Mesangial cell (primary cell): ENCODE measurements at places on chromosomes 6 and 20. TPM values are rescaled to one million over a fixed set of nuclear protein-coding genes. Genes with fewer than 3 reads are reported as not detected.

The TPD52L2 gene
- 99.1 and 136 TPM in 2 replicates for total RNA-seq

The ANKEF1 gene
- 1.1 and 3.2 TPM in 2 replicates for total RNA-seq

The TUBB2B gene
- 95.3 and 95.6 TPM in 2 replicates for total RNA-seq

The KIF25 gene
- total RNA-seq = not detected in 2 replicates

The TRMT11 gene
- total RNA-seq = 8.6 and 10.3 TPM in 2 replicates

The SERAC1 gene
- 5.5 and 6.8 TPM in 2 replicates for total RNA-seq

The ARMC2 gene
- total RNA-seq = 0.81 and 1.6 TPM in 2 replicates

The ATP9A gene
- total RNA-seq = 15.3 and 47.7 TPM in 2 replicates

The RRAGD gene
- 2.8 and 4.7 TPM in 2 replicates for total RNA-seq

The PCIF1 gene
- total RNA-seq = 25.1 and 34.1 TPM in 2 replicates

The STX11 gene
- 1.6 TPM in 2 replicates for total RNA-seq

The KPNA5 gene
- total RNA-seq = 4.2 and 4.4 TPM in 2 replicates

The BMP5 gene
- 0.16 and 0.25 TPM in 2 replicates for total RNA-seq

The UBE2J1 gene
- total RNA-seq = 26.9 and 35.0 TPM in 2 replicates

The CDH4 gene
- 12.4 and 13.7 TPM in 2 replicates for total RNA-seq

The RBPJL gene
- total RNA-seq = not detected in 2 replicates

The WFDC12 gene
- total RNA-seq = not detected in 2 replicates

The ULBP1 gene
- 0.81 and 2.8 TPM in 2 replicates for total RNA-seq

The APOM gene
- 2.8 and 5.2 TPM in 2 replicates for total RNA-seq

The C6orf58 gene
- total RNA-seq = not detected in 2 replicates

The DCDC2 gene
- 45.6 and 93.4 TPM in 2 replicates for total RNA-seq

The TOX2 gene
- 5.1 and 6.6 TPM in 2 replicates for total RNA-seq

The DCBLD1 gene
- 30.0 and 74.8 TPM in 2 replicates for total RNA-seq
